ENCODE measurements at places on chromosomes 16 and 17.

- DNase-seq: no peak
Observed at GRCh38 chr17:71522383-71522782, 598.4 kb upstream of the SOX9 start.

GRCh38 chr16:10770907-10771306 is 27.3 kb downstream of the NUBP1 start:
- DNase-seq: no peak

GRCh38 chr16:10266809-10267208 is 84.6 kb upstream of the GRIN2A start:
- no peak for DNase-seq

GRCh38 chr17:77741109-77741508 is 217.4 kb upstream of the TNRC6C start:
- DNase-seq: no peak

GRCh38 chr16:55453909-55454308 is 25.1 kb upstream of the MMP2 start:
- DNase-seq: no peak

GRCh38 chr16:55204069-55204468 is 119.9 kb upstream of the IRX6 start:
- DNase-seq: no peak

DNA sequence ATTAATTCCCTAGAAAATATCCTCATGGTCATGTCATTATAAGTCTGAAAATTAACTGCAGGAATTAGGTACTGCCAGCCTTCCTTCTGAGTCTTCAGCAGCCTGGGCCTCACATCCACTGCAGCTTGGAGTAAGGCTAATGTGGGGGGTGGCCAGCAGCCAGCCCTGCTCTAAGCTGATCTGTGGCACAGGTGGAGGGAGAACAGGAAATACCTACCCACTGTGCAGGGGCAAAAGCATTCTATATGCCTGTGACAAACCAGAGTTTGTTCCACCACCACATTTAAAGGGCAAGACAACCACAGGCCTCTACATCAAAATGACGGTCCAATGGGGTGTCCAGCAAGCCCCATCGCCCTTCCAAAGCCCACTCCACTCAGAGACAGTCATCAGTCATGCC is 9.4 kb downstream of the NPRL3 start:
- no peak for DNase-seq

GRCh38 chr17:77441130-77441920 is 300.6 kb downstream of the SEC14L1 start:
- DNase-seq: no peak

DNA sequence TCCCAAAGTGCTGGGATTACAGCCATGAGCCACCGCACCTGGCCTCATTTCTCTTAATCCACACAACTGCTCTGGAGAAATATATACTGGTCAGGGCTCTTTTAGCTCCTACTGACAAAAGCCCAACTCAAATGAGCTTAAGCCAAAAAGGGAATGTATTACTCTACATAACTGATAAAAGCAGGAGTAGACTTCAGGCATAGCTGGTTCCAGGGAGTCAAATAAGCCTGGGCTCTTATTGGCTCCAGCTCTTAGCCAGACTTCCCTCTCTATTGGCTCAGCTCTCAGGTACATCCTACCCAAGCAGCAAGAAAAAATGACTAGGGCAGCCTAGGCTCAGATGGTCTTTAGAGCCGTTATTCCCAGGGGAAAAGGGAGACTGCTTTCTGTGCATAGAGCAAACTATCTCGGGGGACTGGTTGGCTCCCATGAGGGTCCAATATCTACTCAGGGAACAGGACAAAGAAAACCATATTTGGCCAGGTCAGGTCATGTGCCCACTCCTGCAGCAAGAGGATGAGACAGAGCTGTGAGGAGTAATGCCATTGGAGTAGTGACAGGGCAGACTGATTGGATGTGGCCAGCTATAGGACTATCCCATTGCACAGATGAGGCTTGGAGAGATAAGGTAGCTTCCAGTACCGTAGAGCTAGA is 21.2 kb downstream of the TBX2 start:
- DNase-seq: no peak

DNA sequence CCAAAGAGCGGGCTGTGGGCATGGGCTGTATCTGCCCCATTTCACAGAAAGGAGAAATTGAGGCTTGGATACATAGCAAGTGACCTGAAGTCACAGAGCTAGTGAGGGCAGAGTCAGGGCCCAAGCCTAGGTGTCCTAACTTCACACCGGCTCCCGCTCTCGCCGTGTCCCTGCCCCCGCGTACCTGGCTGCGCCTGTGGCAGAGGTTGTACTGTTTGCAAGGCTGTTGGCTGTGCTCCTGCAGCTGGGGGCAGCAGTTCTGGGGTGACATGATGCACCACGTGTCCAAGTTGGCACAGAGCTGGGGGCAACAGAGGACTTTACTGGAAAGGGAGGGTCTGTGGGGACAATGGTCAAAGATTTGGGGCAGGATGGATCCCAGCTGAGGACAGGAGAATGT is 3.4 kb downstream of the DHX58 start:
- DNase-seq: no peak

GRCh38 chr17:11493936-11494335 is 104.3 kb upstream of the DNAH9 start:
- DNase-seq: no peak

- no peak for DNase-seq
Observed at GRCh38 chr17:80956321-80957190, 35.1 kb upstream of the CHMP6 start.

- no peak for DNase-seq
Observed at GRCh38 chr16:23950291-23950894, 114.6 kb downstream of the PRKCB start.

DNA sequence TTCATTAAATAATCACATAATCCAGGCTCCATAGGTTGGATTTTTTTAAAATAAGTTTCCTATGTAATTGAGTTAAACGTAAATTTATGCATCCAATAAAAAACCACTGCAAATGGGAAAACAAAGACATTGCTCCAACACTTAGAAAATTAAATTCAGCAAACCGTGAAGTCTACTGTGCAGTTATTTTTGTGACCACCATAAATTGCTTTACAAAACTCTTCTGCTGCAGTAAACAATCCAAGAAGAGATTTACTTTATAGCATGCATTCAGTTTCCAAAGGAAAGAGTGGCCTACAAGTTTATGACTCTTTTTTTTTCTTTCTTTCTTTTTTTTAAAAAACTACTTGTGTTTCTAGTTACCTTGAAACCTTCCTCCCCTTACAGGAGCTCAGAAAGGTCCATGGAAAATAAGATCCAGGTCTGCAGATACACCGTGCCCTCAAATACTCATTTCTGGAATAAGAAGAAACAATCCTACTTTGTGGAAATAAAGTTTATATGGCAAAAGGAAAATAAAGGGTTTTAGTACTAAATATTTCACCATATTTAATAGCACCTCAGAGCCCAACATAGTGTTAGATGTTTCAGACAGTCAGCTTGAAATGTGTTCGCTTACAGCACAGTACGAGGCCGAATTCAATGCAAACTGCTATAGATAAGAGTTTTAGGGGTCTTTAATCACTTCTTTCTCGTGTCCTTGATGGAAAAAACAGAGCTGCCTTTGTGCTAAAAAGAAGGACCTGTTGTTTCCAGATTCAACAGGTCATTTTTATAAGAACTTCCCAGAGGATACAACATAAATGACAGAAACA is 3.2 kb downstream of the HS3ST3A1 start:
- no peak for DNase-seq

DNA sequence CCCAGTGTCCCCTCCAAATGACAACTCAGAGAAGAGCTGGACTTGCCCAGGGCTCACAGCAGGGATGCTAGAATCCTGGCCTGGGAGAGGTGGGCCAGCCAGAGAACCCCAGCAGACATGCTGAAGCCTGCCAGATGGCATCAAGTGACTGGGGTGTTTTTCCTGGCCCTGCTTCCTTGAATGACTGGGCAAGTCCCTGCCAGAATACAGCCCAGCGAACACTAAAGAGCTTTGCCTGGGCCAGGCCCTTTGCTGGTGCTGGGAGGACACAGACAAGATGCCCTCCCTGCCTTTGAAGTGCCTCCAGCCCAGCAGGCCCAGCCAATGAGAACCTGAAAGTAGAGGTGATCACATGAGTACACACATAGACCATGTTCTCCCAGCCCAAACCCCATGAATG is 11.5 kb downstream of the ZNF319 start:
- no peak for DNase-seq

DNA sequence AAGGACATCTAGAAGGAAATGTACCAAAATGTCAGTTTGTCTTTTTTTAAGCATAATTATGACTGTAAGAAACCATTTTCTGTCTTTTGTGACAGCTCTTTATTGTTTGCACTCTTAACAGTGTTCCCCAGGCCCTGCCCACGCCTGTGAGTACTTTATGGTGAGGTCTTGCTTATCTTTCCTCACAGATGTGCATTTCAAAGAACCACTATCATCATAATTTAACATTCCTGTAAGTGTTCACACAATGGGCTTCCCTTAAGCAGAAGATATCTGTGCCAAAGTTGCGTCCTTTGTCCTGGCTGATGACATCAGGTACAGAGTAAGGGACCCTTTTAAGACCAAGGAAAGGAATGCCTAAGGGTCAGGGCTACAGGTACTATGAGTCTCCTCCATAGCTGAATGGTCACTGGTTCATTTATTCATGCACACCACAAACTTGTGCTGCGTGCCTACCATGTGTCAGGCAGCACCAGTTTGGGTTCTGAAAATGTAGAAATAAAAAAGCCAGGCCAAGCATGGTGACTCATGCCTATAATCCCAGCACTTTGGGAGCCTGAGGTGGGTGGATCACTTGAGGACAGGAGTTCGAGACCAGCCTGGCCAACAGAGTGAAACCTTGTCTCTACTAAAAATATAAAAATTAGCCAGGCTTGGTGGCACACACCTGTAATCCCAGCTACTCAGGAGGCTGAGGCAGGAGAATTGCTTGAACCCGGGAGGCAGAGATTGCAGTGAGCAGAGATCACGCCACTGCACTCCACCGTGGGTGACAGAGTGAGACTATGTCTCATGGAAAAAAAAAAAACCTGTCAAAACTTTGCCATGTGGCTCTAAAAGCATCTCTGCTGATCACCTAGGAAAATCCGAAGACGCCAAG is 55.4 kb upstream of the NLK start:
- DNase-seq: no peak

DNA sequence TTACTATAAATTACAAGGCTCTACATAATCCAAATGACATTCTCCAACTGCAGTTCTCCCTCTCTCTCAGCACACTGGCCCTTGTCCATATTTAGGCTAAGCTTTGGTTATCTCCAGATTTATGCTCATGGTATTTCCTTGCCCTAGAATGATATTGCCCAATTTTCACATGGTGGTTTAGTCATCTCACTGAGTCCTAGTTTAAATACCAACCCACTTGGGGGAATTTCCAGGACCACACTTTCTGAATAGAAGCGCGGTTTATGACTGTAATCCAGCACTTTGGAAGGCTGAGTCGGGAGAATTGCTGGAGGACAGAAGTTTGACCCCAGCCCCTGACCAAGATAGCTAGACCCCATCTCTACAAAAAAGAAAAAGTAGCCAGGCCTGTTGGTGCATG is 280.1 kb upstream of the MON1B start:
- no peak for DNase-seq

DNA sequence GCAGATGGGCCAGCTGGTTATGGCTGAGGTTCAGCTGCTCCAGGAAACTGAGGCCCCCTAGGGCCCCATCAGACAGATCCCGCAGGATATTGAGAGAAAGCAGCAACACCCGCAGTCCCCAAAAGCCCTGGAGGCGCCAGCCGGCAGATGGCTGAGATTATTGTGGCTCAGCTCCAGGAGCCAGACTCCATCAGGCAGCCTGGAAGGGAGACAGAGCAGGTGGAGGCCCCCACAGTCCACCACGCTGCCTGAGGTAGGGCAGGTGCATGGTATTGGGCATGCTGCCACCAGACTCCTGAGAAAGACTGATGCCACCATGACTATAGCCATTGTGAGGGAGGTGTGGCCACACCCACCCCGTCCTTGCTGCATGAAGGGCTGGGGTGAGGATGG is 9.5 kb upstream of the TMEM101 start:
- no peak for DNase-seq

DNA sequence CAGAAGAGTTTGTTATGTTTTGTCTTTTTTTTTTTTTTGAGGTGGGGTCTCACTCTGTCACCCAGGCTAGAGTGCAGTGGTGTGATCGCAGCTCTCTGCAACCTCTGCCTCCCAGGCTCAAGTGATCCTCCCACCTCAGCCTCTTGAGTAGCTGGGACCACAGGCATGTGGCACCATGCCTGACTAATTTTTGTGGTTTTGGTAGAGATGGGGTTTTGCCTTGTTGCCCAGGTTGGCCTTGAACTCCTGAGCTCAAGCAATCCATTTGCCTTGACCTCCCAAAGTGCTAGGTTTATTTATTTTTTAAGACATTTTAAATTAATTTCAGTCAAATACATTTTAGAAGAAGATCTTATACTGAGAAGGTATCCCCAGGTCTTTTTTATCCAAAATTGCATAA is 366.7 kb downstream of the KCNJ2 start:
- no peak for DNase-seq

GRCh38 chr17:68892658-68893057 is 62.5 kb downstream of the ABCA8 start:
- no peak for DNase-seq

GRCh38 chr16:9647981-9648701 is 534.1 kb downstream of the GRIN2A start:
- DNase-seq: no peak

GRCh38 chr17:81365601-81366585 is 29.4 kb upstream of the BAHCC1 start:
- DNase-seq: peak; percentile 95

GRCh38 chr16:71526111-71526631 is at the start of gene CHST4:
TSS of gene CHST4 (plus strand) at chr16:71526426. CDS start at chr16:71536678, 10,252 bp downstream.
- DNase-seq: peak; percentile 23

- DNase-seq: no peak
Observed at GRCh38 chr17:33302394-33302793, 9.3 kb upstream of the ASIC2 start.

GRCh38 chr16:25256695-25257469 is 763 bp downstream of the ZKSCAN2 start:
- DNase-seq: no peak

DNA sequence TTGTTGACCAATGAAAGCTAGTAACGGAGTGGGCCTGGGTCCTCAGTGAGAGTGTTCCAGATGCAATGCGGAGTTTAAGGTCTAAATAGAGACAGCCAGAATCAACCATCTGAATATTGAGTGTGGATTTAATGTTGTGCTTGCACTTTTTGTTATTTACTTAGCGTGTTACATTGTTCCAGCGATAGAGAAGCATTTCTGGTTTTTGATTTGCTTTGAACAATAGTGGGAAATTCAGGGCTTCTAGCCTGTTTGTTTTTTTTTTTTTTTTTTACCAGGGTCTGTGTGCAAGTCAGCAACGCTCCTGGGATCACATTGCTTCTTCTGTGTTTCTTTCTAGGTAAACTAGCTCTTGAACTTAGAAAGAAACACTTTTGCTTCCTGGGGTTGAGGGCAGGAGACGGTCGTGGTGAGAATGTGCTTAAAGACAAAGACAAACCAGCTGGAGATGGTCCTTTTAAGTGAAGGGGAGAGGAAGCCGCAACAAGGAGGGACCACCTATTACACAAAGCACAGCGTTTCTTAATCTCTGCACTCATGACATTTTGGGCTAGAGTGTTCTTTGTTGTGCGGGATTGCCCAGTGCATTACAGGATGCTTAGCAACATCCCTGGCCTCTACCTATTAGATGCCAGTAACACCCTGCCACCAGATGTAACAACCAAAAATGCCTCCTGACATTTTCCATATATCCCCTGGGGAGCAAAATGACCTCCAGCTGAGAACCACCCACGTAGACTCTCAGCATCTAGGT is 119.2 kb downstream of the MAP2K6 start:
- DNase-seq: no peak
